Right ventricle myocardium inferior (tissue), 1 donor: ENCODE measurements at places on chromosomes 12 and 14. TPM values are rescaled to one million over a fixed set of nuclear protein-coding genes. Genes with fewer than 3 reads are reported as not detected.

- no peak for DNase-seq
Observed at GRCh38 chr14:74425525-74426201, 347 bp downstream of the SYNDIG1L start.

- DNase-seq: no peak
Observed at GRCh38 chr12:39199351-39199750, 243.6 kb downstream of the KIF21A start.

- no peak for DNase-seq
Observed at GRCh38 chr12:75212072-75212471, 2.4 kb upstream of the KCNC2 start.

DNA sequence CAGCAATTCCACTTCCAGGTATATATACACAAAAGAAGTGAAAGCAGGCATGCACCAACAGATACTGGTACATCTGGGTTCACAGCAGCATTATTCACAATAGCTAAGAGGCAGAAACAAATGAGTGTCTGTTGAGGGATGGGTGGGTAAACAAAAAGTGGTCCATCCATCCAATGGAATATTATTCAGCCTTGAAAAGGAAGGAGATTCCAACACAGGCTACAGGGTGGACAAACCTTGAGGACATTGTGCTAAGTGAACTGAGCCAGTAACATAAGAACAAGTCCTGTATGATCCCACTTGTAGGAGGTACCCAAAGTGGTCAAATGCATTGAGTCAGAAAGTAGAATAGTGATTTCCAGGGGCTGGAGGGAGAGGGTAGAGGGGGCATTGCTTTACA, 27.6 kb upstream of the BEGAIN start:
- no peak for DNase-seq

DNA sequence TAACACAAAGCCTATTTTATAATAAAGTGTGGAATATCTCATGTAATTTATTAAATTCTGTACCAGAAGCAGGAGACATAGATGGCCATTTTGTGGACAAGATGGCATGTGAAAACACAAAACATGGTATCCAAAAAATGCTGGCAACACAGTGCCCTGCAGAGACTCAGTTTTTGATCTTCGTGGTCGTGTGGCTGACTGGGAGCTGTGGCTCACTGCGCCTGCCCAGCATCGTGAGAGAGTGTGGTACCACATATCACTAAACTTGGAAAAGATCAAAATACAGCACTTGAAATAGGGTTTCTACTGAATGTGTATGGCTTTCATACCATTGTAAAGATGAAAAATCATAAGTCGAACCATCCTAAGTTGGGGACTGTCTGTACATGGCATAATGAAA, 43.0 kb upstream of the MANSC4 start:
- DNase-seq: no peak

Gene PTCSC3
- not detected for total RNA-seq

Gene TEX52
- not detected for total RNA-seq

Gene KLRC3
- total RNA-seq: not detected

Gene MANSC4
- not detected for total RNA-seq
